ENCODE measurements at places on chromosomes 16 and 17.

DNA sequence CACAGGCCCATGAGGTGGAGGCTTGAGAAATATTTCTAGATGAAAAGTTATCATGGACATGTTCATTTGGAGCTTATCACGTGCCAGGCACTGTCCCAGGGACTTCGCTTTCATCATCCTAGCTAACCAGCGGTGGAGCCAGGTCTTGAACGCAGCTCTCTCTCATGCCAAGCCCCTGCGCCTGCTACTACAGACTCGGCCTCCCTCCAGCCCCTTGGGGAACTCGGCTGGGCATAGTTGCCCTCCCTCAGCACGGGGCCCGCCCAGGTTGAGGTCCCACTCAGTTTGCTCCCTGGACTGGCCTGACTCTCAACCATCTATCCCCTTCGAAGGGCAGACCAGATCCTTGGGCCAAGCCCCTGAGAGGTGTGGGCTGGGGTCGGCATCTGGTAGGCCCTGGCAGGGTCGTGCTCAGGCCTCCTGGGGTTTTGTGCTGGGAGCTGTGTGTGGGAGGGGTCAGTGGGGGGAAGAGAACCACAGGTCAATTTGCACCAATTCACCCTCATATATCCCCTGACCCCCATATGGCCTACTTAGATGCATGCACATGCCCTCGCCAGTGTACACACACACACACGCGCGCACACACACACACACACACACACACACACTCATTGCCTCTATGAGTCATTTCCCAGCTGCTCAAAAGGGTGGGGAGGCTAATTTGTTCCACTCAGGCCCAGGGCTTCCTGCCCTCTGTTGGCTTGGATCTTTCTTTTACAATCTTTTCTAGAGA is 12.1 kb upstream of the SCN4A start:
- H3K4me1 ChIP-seq: peaks cover 15% of the 10 kb centered on the region
- peaks cover 10% of the 10 kb centered on the region for H3K36me3 ChIP-seq
- no peak overlapping the region for H3K27ac ChIP-seq
- DNase-seq: no peak
- peaks cover 4% of the 10 kb centered on the region for H3K27me3 ChIP-seq
- H3K4me3 ChIP-seq: no peak overlapping the region

GRCh38 chr17:57862694-57863667 is 13.1 kb upstream of the MRPS23 start:
- no peak for DNase-seq
- no peaks in the 10 kb centered on the region for H3K36me3 ChIP-seq
- peaks cover 55% of the 10 kb centered on the region for H3K4me1 ChIP-seq

DNA sequence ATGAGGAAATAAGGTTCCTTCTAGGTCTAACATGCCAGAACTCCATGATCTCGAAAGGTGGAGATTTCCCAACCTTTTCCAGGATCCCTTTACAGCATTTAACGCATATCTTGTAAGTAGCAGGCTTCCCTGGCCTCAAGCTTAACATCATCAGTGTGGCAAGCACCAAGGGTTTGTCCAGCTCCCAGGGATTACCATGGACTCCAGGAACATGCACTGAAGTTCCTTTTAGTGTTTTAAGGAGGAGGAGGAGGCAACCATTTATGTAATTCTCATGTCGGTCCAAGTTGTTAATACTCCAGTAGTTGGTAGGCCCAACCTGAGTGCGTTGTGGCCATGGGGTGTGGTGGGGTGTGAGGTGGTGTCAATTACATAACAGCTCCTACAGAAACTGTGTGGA is 11.8 kb upstream of the SKAP1 start:
- no peak for DNase-seq
- no peak overlapping the region for H3K4me3 ChIP-seq
- no peak overlapping the region for H3K27ac ChIP-seq
- no peaks in the 10 kb centered on the region for H3K4me1 ChIP-seq
- H3K27me3 ChIP-seq: peaks cover 22% of the 10 kb centered on the region

- DNase-seq: no peak
- H3K27ac ChIP-seq: no peak overlapping the region
- H3K36me3 ChIP-seq: no peaks in the 10 kb centered on the region
These were observed 90.5 kb upstream of the ASIC2 start for GRCh38 chr17:33383488-33384023.

DNA sequence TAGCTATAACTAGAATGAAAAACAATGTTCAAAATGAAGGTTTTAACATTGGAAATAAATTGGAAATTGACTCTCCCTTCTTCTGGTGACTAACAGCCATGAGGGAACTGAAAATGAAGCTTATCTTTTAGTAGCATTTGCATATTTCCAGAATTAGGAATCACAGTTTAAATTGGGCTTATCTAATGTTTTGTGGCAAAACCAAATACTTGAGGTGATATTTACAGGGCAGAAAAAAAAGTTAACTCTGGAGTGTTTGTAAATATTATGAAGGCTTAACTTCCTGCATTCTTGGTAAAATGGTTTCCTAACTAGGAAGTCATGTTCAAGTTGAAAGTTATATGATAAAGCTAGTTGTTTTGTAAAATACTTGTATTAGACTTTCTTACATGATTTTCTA is 96.4 kb upstream of the SOX9 start:
- DNase-seq: no peak
- no peak overlapping the region for H3K4me3 ChIP-seq
- H3K27me3 ChIP-seq: peaks cover 9% of the 10 kb centered on the region
- no peak overlapping the region for H3K27ac ChIP-seq
- peaks cover 32% of the 10 kb centered on the region for H3K4me1 ChIP-seq

DNA sequence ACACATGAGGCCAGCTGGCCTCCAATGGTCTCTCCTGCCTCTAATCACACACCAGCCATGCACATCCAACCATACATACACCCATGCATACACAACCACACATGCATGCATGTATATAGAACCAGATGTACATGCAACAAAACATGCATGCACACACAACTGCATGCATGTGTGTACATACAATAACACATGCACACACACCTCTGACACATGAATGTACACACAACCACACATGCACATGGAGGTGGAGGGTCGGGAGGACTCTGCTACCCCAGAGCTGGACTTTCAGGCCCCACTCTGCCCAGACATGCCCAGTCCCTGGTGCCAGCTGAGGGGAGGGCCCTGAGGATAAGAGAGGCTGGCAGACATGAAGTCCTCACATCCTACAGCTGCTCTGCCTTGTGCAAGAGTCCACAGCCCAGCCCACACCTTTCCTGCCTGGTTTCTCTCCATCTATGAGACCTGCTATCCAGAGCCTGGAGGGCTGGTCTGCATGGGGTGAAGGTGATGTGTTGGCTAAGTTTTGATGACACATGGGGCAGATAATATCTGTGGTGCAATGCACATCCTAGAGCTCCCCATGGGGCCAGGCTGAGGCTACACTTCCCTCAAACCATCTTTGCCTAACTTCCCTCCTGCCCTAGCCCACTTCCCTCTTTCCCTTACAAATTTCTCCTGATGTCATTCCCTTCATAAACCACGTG is 50.9 kb upstream of the SDK2 start:
- H3K4me3 ChIP-seq: no peak overlapping the region
- H3K27me3 ChIP-seq: no peaks in the 10 kb centered on the region
- no peak for DNase-seq

GRCh38 chr17:65163990-65164495 is 26.9 kb downstream of the RGS9 start:
- peaks cover 9% of the 10 kb centered on the region for H3K4me1 ChIP-seq
- no peak overlapping the region for H3K27ac ChIP-seq
- H3K36me3 ChIP-seq: no peaks in the 10 kb centered on the region

GRCh38 chr17:73591296-73592078 is 52.8 kb downstream of the SDK2 start:
- DNase-seq: no peak
- H3K36me3 ChIP-seq: no peaks in the 10 kb centered on the region
- H3K27ac ChIP-seq: no peak overlapping the region

DNA sequence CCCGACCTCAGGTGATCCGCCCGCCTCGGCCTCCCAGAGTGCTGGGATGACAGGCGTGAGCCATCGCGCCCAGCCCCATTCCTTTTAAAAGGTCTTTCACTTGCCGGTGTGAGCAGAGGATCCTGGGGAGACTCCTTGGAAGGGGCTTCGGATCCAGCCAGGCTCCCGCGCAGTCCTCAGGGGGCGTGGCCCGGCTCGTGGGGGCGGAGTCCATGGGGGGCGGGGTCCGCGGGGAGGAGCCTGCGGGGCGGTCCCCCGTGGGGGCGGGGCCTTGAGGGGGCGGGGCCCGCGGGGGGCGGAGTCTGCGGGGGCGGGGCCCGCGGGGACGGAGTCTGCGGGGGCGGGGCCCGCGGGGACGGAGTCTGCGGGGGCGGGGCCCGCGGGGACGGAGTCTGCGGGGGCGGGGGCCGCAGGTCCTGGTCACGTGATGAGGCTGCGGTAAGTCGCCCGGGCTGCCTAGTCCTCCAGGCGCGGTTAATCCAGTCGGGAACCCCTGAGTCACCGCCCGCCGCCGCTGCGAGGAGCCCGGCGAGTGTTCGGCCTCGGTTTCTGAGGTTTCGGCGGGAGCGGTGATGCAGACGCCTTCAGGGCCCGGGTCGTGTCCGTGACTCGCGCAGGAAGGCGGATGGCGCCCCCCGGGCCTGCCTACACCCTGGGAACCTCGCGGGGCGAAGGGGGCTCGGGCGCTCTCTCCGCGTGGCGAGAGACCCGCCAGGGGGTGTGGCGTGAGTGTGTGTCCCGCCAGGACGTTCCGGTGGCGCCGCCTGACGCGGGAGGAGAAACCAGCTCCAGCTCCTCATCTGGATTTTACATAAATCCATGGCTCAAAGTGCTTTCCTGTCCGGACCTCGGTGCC is 23.6 kb upstream of the ABR start:
- no peaks in the 10 kb centered on the region for H3K36me3 ChIP-seq
- H3K27me3 ChIP-seq: peaks cover 27% of the 10 kb centered on the region
- H3K4me3 ChIP-seq: peak overlapping the region; percentile 65
- no peaks in the 10 kb centered on the region for H3K4me1 ChIP-seq
- no peak overlapping the region for H3K27ac ChIP-seq

DNA sequence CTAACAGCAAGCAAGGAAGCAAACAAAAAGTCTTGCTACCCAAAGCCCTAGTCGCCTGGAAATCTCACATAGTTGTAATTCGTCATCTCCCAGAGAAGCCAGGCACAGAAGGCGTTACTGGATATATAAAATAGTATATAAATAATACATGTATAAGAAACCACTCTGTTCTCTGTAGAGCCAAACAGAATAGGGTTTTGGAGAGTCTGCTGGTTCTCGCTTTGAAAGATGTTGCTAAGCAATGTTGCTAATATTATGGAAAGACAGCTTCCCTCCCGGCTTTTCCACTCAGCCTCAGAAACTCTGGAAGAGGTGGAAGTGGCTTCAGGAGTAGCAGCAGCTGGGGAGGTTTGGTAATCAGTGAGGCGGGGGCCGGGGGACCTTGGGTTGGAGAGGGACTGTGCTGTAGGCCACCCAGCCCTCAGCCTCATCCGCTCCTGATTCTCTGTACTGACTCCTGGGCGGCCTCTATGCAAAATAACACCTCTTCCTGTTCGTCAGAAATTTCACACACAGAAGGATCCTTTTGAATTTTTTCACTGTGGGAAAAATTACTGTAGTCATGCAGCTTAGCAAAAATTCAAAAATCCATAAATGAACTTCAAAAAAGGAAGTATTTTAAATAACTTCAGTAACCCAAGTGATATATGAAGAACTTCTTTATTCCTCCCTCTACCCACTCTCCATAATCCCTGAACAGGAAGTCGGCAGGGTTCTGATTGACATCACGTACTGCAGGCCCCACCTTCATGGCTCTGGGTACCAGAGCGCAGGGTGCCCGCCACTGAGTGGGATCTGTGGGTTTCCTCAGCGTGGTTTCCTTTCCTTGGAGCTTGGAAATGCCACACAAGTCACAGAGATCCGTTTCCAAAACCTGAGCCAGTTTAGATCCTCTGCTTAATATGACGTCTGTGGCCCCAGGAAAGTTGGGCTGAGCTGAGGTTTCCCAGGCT is 51.4 kb downstream of the RAP1GAP2 start:
- no peaks in the 10 kb centered on the region for H3K27me3 ChIP-seq
- 0 out of 2 replicates have a peak overlapping the region, but pooled peaks have one; percentile 59 for H3K27ac ChIP-seq
- peaks cover 40% of the 10 kb centered on the region for H3K4me1 ChIP-seq
- no peak for DNase-seq
- H3K4me3 ChIP-seq: no peak overlapping the region

- no peak overlapping the region for H3K4me3 ChIP-seq
- H3K4me1 ChIP-seq: peaks cover 14% of the 10 kb centered on the region
- no peaks in the 10 kb centered on the region for H3K36me3 ChIP-seq
- no peak overlapping the region for H3K27ac ChIP-seq
- peaks cover 64% of the 10 kb centered on the region for H3K27me3 ChIP-seq
- DNase-seq: no peak
These were observed 14.9 kb upstream of the FASN start for GRCh38 chr17:82112914-82113311.

DNA sequence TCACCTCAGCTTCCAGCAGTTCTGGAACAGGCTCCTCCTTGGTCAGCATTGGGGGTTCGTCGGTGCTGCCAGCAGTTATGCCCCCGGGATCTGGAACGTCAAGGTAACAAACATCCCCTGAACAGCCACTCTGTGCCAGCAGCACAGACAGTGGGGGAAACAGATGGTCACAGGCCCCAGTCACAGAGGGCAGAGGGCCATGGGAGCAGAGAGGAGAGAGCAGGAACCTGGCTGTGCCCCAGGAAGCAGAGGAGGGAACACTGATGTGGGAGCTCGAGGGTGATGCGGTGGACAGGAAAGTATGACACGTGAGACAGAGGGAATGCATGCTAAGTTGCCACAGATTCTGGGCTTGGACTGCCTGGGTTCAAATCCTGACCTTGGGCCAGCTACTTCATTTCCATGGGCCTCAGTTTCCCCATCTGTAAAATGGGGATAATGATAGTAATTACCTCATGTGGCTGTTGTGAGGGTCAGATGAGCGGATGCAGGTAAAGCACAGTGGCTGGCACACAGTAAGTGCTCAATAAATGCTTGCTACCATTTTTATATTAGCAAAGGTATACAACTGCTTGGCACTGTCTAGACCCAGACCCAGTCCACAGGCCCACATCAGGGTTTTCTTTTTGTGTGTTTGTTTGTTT is 4.9 kb downstream of the BCL7C start:
- no peak overlapping the region for H3K27ac ChIP-seq
- peaks cover 6% of the 10 kb centered on the region for H3K4me1 ChIP-seq
- H3K36me3 ChIP-seq: peaks cover 6% of the 10 kb centered on the region
- DNase-seq: no peak

DNA sequence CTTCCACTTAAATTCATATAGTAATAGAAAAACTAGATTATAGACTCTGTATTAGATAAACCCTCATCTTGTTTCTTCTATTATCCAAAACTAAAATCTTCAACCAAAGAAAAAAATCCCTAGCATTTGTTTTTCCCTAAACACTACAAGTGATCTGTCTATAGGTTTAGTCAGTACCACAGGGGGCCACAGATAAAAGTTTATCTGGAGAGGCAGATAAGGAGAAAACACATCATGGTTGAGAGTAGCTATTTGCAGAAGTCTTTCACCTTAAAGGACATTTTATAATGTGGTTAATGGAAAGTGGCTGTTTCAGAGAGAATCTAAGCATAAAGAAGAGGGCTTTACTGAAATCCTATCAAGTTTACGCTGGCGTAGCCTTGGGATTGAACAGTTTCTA is 160.1 kb downstream of the CDK5R1 start:
- H3K4me1 ChIP-seq: no peaks in the 10 kb centered on the region
- peaks cover 30% of the 10 kb centered on the region for H3K36me3 ChIP-seq
- H3K27ac ChIP-seq: no peak overlapping the region
- DNase-seq: no peak

- no peak overlapping the region for H3K27ac ChIP-seq
- H3K4me1 ChIP-seq: peaks cover 46% of the 10 kb centered on the region
- H3K27me3 ChIP-seq: peaks cover 21% of the 10 kb centered on the region
- DNase-seq: peak; percentile 60
These were observed 2.0 kb downstream of the MAF start for GRCh38 chr16:79598348-79599181.
